Activated CD8-positive, alpha-beta memory T cell treated with anti-CD3 and anti-CD28 coated beads for 36 hours (primary cell): ENCODE measurements at places on chromosomes 7 and 10. TPM values are rescaled to one million over a fixed set of nuclear protein-coding genes. Genes with fewer than 3 reads are reported as not detected.

The LRCH4 gene
- 80.3 TPM for total RNA-seq

The PRSS37 gene
- not detected for total RNA-seq

The HOGA1 gene
- not detected for total RNA-seq

The CPA2 gene
- total RNA-seq = not detected

The LRRC17 gene
- total RNA-seq = not detected

The ARHGEF5 gene
- 8.7 TPM for total RNA-seq

The COBL gene
- not detected for total RNA-seq

The FOXP2 gene
- not detected for total RNA-seq

The PTPN20 gene
- total RNA-seq = 0.70 TPM

The ZC3HAV1 gene
- total RNA-seq = 78.5 TPM

The PON1 gene
- not detected for total RNA-seq

The PGAM2 gene
- total RNA-seq = not detected

The SPACDR gene
- 1.4 TPM for total RNA-seq

The LIPK gene
- not detected for total RNA-seq

The C10orf53 gene
- not detected for total RNA-seq

The DKK1 gene
- total RNA-seq = not detected

The ATOH7 gene
- total RNA-seq = not detected

The IKZF1 gene
- total RNA-seq = 232 TPM

The GRM3 gene
- total RNA-seq = not detected

The BEND7 gene
- not detected for total RNA-seq

The SRI gene
- 276 TPM for total RNA-seq

The HOXA6 gene
- total RNA-seq = not detected

The MRPL43 gene
- total RNA-seq = 56.7 TPM

The NKX1-2 gene
- not detected for total RNA-seq

The GRID2IP gene
- total RNA-seq = 0.40 TPM

The FBXL13 gene
- total RNA-seq = 0.78 TPM

The LBX1 gene
- total RNA-seq = not detected

The HOXA10 gene
- 0.19 TPM for total RNA-seq

The ASB10 gene
- total RNA-seq = not detected

The GNAT3 gene
- total RNA-seq = not detected

The COL26A1 gene
- not detected for total RNA-seq

The RELN gene
- total RNA-seq = not detected

The GIMAP5 gene
- 61.0 TPM for total RNA-seq

The ZNF438 gene
- 2.7 TPM for total RNA-seq

The CLCN1 gene
- not detected for total RNA-seq

The ZPBP gene
- total RNA-seq = not detected

The AKR1C8 gene
- total RNA-seq = not detected

The IRF5 gene
- 6.7 TPM for total RNA-seq

The LAMB4 gene
- not detected for total RNA-seq

The NXPH1 gene
- total RNA-seq = not detected

The SORCS1 gene
- total RNA-seq = not detected

The ZCCHC24 gene
- total RNA-seq = 1.5 TPM

The HIP1 gene
- total RNA-seq = 5.7 TPM

The RHOBTB1 gene
- not detected for total RNA-seq

The AOAH gene
- 22.5 TPM for total RNA-seq

The CALHM2 gene
- 12.1 TPM for total RNA-seq

The MKI67 gene
- total RNA-seq = 135 TPM

The RBM20 gene
- total RNA-seq = 0.15 TPM

The HOXA5 gene
- total RNA-seq = not detected

The PODXL gene
- 1.1 TPM for total RNA-seq

The DIP2C gene
- 0.08 TPM for total RNA-seq

The INHBA gene
- 0.06 TPM for total RNA-seq
